ENCODE measurements at places on chromosomes 4 and X.

- no peak for DNase-seq
Observed at GRCh38 chr4:171588764-171589163, 224.4 kb upstream of the GALNTL6 start.

DNA sequence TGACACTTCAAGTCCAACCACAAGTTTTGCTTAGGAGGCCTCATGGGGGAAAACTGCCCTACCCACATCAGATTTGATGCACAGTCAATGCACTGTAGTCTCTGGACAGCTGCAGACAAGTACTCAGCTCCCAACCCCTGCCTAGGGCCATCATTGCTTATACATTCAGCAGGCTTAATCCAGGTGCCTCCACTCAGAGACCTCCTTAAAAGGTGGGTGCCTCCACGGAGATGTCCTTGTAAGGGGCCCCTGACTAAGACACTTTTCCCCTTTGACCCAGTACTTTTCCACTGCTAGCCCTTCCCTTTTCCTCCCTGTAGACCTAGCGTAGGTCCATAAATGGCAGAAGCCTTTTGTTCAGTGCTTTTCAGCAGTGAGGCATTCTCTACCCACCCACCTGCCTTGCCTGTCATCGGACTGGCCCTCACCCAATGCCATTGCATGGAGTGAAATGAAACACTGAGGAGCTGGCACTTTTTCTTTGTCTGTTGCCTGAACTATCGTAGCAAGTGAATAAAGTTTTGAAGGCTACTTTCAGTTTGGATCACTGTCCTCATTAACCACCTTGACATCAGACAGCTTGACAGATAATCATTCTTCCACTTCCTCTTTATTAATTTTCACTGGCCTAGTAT is 23.8 kb upstream of the PLK4 start:
- no peak for DNase-seq

- no peak for DNase-seq
Observed at GRCh38 chrX:150616179-150616862, 47.9 kb downstream of the MTM1 start.

GRCh38 chrX:27679281-27679680 is 89.1 kb downstream of the DCAF8L2 start:
- DNase-seq = no peak

GRCh38 chr4:117249333-117249732 is 164.0 kb upstream of the TRAM1L1 start:
- DNase-seq = no peak

DNA sequence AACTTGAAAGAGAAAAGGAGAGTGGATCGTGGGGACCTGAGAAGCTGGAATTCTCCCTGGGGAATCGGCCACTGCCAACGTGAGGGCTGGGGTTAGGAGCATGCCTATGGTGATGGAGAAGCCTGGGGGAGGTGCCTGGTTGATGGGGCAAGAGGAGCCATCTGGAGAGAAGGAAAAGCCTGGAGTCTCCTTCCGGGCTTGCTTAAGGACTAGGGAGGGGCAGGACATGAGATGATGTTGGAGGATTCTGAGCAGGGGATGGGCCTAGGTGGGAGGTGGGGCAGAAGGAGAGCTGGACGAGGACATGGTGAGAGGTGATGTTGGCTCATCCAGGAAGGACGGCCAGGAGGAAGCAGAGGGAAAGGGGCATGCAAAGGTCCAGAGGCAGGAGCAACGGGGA is 35.0 kb upstream of the GYG2 start:
- DNase-seq = no peak

DNA sequence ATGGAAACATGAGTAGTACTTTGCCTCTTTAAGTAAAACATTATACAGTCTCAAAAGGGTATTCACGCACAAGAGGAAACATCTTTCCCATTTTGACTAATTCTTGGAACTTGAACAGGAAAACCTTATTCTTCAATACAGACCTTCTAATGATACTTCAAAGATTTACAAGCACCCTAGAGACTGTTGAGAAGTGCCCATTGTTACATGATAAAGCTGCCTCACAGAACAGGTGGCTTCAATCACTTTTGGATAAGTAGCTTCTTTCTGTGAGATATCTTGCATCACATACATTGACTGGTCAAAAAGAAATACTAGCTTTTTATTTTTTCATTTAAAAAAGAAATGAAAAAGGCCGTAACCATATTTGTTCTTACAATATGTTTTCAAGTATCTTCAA is 219.4 kb downstream of the EPHA5 start:
- DNase-seq = peak; percentile 46

DNA sequence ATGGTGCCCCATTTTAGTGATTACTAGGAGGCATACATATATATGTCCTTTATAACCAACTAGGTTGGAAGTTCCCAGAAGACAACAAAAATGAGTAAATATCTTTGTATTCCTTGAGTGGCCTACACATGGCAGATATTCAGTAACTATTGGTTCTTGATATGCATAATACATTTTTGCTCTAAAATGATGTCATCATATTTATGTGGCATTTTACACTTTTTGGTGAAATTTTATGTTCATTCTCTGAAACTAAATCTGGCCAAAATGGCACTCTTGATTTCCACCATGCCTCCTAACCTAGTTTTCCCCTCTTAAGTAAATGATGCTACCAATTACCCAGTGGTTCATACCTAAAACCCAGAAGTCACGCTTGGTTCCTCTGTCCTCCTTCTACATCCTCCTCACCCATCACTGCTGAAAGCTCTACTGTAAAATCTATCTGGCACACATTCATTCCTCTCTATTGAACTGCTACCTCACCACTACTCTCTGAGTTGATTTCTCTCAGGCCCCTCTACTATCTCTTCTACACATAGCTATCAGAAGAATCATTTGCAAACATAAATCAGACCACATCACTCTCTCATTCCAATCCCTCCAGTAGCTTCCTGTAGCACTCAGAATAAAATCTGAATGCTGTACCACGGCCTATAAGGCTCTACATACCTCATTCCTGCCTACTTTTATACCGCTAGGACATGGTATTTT is 13.4 kb downstream of the SLC10A7 start:
- no peak for DNase-seq
